ENCODE measurements at places on chromosomes 12 and 14.

GRCh38 chr12:64801381-64801780 is 23.1 kb upstream of the TBC1D30 start:
- no peak for DNase-seq

- peak; percentile 52 for DNase-seq
These were observed 830 bp downstream of the PPP4R3A start for GRCh38 chr14:91509083-91509877.

DNA sequence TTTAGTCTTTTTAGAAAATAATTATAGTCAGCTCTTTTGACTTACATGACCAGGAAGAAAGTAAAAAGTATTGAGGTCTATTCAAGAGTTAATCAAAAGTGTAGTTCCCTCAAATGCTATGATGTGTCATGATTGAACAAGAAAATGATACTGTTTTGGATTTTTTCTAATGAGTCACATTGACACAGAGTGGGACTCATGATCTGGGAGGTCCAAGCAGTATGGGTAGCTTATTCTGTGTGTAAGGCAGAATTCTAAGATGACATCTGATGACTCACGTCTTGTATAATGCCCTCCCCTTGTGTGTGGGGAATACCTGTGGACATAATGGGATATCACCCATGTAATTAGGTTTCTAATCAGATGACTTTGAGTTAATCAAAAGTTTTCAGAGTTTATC is 178.1 kb upstream of the DDHD1 start:
- DNase-seq = no peak

- DNase-seq = no peak
These were observed 63.1 kb downstream of the ARMH4 start for GRCh38 chr14:58088961-58089360.

DNA sequence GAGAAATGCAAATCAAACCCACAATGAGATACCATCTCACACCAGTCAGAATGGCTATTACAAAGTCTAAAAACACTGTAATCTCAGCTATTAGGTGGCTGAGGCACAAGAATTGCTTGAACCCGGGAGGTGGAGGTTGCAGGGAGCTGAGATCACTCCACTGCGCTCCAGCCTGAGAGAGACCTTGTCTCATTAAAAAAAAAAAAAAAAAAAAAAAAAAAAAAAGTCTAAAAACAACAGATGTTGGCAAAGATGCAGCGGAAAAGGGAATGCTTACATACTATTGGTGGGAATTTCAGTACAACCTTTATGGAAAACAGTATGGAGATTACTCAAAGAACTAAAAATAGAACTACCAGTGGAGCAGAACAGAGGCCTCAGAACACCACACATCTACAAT is 19.0 kb upstream of the ATF7 start:
- no peak for DNase-seq

- no peak for DNase-seq
These were observed 128.1 kb downstream of the DACT1 start for GRCh38 chr14:58765843-58766242.

DNA sequence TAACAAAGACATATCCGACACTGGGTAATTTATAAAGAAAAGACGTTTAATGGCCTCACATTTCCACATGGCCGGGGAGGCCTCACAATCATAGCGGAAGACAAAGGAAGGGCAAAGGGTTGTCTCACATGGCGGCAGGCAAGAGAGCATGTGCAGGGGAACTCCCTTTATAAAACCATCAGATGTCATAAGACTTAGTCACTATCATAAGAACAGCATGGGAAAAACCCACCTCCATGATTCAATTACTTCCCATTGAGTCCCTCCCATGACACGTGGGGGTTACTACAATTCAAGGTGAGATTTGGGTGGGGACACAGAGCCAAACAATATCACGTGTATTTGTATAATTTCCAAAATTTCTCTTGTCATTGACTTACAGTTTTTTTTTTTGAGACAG is 5.5 kb upstream of the LMNTD1 start:
- no peak for DNase-seq

DNA sequence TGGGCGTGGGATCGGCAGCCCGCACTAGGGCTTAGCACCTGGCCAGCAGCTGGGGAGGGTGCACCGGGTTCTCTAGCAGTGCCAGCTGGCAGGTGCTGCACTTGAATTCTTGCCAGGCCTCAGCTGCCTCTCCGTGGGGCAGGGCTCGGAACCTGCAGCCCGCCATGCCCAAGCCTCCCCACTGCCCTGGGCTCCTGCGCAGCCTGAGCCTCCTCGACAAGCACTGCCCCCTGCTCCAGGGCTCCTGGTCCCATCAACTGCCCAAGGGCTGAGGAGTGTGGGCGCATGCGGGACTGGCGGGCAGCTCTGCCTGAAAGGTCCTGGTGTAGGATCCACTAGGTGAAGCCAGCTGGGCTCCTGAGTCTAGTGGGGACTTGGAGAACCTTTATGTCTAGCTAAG is 30.6 kb upstream of the SDR39U1 start:
- DNase-seq = no peak

DNA sequence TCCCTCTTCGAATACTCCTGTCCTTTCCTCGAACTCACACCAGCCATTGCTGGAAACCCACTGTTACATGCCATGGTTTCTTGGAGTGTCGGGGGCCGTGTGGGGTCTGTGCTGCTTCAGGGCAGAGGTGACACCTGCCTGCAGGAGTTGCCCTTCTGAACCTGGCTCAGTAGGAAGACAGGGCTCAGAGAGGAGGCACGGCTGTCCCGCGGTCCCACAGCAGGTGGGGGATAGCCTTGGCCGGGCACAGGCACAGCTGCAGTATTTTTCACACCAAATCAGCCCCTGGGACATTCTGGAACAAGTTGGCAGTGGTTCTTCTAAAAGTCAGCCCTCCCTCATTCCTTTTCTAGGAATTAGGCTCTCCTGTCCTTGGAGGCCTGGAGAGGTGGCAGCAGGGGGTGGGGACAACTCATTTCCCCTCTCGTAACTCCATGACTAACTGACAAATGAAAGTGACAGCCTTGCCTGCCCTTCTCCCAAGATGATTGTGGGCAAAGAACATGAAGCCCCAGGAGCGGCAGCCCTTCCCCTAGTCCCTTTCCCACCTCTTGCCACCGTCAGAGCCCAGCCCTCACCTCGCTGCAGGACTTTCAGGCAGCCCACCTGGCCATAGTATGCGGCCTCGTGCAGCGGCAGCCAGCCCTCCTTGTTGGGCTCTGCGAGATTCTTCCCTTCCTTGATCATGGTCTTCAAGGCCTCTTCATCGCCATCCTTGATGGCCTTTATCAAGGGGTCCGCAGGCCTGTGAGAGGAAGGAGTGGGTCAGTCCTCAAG is 22.4 kb downstream of the ASB2 start:
- no peak for DNase-seq

DNA sequence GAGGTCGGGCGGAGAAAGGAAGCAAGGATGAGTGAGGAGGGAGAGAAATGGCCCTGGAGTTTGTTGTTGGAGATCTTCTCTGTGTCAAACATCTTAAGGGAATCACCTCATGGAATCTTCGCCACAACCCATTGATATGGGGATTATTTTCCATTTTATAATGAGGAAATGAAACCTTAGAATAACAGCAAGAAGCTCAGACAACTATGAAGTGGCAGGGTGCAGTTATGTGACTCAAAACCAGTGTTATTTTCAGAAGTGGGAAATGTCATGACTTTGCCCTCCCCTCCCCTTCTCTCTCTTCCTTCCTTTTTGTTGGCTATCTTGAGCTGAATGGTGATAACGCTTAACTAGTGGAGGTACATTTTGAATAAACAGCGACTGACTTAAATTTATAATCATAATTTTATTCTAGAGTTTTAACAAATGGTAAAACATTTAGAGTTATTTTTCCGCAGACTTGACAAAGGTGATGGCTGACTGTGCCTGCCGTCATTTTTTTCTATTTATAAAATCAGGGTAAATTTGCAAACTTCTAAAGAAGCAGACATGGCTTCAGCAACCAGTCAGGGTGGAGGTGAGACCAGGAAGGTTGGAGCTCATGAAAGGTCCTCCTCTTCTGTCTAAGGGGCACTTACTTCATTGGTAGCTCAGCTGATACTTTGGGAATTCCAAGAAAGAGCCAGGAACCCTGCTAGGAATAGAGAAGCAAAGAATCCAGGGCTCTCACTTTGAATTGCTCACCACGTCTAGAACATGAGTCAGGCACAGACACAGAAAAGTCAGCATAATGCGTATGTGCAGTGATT is 232.4 kb downstream of the RGS6 start:
- DNase-seq = no peak

DNA sequence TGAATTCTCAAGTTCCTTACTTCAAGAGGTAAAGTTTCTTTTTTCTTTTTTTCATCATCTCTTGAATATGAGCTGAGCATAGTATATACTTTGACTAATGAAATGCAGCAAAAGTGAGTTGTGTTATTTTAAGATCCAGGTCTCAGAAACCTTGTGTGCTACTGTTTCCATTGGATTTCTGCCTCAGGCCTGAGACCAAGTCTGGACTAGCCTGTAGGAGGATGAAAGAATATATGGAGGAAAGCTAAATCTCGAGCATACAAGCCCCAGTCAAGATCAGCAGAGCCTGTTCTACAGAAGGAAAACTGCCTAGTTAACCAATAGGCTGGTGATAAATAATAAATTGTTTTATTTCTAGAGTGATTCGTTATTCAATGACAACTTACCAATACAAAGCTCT is 652.5 kb downstream of the C12orf50 start:
- DNase-seq = no peak

- DNase-seq = peak; percentile 47
These were observed 1.7 kb downstream of the PRICKLE1 start for GRCh38 chr12:42587601-42588523.

DNA sequence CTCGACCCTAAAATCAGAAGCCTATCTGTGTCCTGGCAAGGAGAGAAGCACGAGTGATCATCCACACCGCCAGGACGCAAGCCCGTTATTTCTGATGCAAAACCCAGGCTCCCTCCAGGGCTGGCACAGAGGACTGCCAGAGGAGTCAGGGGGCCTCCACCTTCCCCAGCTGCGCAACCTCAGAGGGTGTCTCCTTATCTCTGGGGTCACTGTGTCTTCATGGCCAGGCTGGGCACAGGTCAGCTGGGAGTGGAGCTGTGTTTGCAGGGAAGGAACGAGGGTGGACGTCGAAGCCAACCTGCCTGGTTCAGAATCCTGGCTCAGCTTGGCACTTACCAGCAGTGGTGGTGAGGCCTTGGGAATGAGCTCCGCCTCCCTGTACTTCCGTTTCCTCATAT is 12.0 kb upstream of the SERPINA3 start:
- peak; percentile 5 for DNase-seq

- DNase-seq = no peak
These were observed 40.5 kb downstream of the ESR2 start for GRCh38 chr14:64253672-64254071.

All from glutamatergic neuron (in vitro differentiated cells).